ENCODE measurements at places on chromosomes 12 and 14.

DNA sequence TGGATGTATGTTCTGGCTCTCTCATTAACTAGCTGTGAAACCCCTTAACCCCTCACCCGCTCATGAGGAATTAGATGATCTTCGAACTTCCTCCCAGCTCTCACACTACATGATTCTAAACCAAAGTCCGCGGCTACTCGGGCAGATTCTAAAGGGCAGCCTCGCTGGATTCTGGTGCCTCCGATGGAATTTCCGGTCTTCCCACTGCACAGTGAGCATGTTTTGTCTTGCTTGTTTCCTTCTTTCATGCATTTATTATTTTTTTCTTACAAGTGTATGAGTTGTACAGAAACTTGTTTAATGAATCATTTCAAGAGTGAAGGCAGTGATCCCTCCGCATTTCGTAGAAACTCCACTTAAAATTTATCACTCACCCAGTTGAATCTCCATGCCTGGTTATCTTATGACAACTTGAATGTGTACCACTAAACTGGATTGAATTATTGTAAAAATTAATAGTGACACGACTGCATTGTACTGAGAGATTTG, 4.5 kb upstream of the HCAR3 start:
- no peak for DNase-seq

- DNase-seq = no peak
Observed at GRCh38 chr12:2826721-2827515, 7.9 kb downstream of the NRIP2 start.

DNA sequence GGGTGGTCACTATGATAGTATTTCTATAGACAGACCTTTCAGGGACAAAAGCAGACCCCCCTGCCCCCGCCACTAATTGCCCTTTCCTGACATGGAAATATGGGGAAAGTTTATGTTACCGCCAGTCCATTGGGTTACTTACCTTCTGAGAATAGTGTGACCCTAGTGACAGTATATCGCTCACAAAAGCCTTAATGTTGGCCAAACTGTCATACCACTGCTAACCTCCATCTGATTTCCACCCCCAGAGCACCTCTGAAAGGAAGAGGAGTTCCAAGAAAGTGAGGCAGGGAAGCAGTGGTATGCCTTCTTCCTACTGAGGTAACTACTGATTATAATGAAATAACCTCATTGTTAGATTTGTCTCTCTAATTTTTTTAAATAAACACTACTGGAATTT, 67.5 kb upstream of the CCDC91 start:
- DNase-seq = no peak

GRCh38 chr12:101050631-101051030, 159.4 kb downstream of the SLC5A8 start:
- DNase-seq = no peak

- no peak for DNase-seq
Observed at GRCh38 chr14:28773861-28774691, 7.5 kb downstream of the FOXG1 start.
